MCF 10A (cell line): ENCODE measurements at places on chromosomes 6 and 20.
A peak's percentile ranks its signal among the peaks of the same experiment; 100 is the strongest.

GRCh38 chr20:21289651-21290050 is 13.5 kb upstream of the XRN2 start:
- DNase-seq = no peak

- no peak for DNase-seq
Measured at GRCh38 chr6:137879885-137880745, 13.1 kb downstream of the TNFAIP3 start.

DNA sequence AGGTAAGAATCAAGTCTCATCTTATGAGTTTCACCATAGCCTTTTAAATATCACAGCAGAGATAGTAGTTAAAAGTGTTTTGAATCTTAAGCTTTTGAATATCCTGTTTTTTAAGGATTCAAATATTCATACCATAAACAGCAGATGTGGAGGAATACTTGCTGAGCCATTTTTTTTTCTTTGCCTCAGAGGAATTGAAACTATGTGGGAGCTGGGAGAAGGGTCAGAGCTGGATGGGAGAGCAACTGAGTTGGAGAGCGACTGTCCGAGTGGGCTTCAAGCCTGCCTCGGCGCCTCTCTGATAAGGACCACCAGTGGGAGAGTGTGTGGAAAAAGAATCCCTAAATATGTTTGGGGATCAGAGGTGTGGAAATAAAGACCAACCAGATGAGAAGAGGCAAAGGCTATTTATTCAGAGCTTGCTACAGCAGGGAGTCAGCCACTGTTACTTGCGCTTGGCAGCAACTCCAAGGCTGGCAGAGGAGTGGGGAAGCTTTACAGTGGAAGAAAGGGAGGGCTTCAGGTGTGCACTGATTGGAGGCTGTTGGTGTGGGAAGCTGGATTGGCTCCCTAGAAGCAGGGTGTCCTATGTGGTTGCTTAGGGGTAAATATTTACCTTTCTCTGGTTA is 34.3 kb upstream of the MCUR1 start:
- DNase-seq = no peak

DNA sequence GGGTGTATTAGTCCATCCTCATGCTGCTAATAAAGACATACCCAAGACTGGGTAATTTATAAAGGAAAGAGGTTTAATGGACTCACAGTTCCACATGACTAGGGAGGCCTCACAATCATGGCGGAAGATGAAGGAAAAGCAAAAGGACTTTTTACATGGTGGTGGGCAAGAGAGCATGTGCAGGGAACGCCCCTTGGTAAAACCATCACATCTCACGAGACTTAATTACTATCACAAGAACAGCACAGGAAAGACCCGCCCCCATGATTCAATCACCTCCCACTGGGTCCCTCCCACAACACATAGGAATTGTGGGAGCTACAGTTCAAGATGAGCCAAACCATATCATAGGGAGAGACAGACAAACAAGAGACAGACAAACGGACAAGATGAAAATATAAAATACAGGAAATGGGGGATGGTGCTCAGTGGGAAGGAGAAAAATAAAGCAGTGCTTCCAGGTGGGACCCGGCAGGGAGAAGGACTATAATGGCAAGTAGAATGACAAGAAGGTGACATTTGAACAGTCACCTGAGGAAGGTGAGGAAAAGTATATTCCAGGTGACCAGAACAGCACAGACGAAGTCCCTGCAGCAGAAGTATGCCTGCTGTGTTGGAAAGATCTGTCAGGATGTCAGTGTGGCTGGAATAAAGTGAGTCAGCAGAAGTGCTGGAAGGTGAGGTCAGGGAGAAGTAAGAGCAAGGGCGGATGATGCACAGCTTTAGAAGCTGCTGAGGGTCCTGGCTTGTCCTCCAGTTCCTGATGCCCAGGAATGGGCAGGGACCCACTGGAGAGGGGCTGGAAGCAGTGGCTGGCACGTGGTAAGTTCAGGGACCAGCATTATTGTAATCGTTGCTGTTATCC is 61.1 kb downstream of the SLC2A10 start:
- no peak for DNase-seq

DNA sequence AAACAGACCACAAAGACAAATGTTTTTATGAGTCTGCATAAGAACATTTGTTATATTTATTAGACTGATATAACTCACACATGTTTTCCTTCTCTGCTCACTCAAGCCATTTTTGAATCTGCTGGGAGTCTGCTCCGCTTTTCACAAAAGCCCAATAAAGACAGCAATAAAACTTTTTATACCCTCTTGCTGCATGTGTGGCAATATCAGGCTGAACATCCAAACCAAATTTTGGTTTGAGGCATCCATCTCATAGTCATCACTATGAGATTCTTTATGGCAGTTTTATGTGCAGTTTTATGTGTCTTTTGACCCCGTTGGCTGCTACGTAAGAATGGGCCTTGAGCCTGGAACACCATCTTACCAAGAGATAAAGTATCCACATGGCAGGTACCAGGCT is 1276.8 kb upstream of the ADGRB3 start:
- DNase-seq = no peak

DNA sequence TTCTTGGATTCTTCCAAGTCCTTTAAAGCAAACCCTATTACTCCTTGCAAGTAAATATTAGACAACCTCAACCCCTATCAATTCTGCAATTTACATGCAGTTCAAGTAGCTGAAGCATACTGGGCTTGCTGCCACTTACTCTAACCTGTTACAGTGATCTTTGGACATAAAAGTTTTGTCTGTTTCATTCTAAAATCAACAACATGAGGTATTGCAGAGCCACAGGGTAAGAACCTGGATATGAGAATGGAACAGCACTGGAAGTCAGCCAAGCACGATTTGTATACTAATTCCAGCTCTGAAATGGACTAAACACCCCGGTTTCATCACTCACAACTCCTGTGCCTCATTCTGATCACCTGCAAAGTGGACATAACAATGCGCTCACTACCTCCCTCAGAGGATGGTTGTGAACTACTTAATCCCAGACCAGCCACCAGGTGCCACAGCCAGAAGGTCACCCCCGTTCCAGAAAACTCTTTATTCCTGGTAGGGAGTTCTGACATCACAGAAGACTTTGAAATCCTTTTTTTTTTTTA is 270.0 kb downstream of the ADGB start:
- DNase-seq = peak; percentile 16
